Right lobe of liver (tissue), 6 donors: ENCODE measurements at places on chromosomes 11 and 22. TPM values are rescaled to one million over a fixed set of nuclear protein-coding genes. Genes with fewer than 3 reads are reported as not detected.

The UPB1 gene
- total RNA-seq = 74.4 TPM

The CELF1 gene
- 86.5 TPM for total RNA-seq

The MAJIN gene
- 0.86 TPM for total RNA-seq

- H3K4me3 ChIP-seq = no peak overlapping the region
- DNase-seq = no peak
- no peak overlapping the region for H3K27ac ChIP-seq
- H3K27me3 ChIP-seq = no peaks in the 10 kb centered on the region
- no peaks in the 10 kb centered on the region for H3K4me1 ChIP-seq
These were observed 102.6 kb downstream of the SPON1 start for GRCh38 chr11:14065141-14065540.
